Activated T-cell treated with anti-CD3 and anti-CD28 coated beads, Interleukin-2, amount 50 U/mL, for 72 hours (primary cell): ENCODE measurements at places on chromosomes 7 and 10. TPM values are rescaled to one million over a fixed set of nuclear protein-coding genes. Genes with fewer than 3 reads are reported as not detected.

The TDRD1 gene
- total RNA-seq, result 0.09 TPM

GRCh38 chr7:133360201-133360600, 107.3 kb downstream of the EXOC4 start:
- no peak for DNase-seq

DNA sequence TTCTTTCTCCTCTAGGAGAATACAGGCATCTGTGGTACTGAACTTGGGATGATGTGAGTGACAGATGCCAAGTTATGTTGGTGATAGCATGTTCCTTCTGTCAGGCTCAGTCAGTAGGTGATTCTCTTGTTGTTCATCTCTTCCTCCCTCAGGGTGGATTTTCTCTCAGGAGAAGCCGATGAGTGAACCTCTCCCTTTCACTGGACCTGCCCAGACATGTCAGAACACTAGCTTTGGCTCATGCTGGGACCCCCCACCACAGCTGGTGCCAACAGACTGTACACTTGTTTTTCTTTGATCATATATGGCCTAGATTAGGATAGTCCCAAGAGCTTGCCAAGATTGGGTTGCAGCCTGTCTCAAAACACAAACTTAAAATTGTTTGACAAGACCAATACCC, 129.4 kb downstream of the BMPER start:
- DNase-seq, result no peak

GRCh38 chr7:577741-578370, 58.2 kb upstream of the PDGFA start:
- no peak for DNase-seq

GRCh38 chr7:16359216-16359615, 62.1 kb downstream of the CRPPA start:
- no peak for DNase-seq
